ENCODE measurements at places on chromosomes 11 and 22. TPM values are rescaled to one million over a fixed set of nuclear protein-coding genes. Genes with fewer than 3 reads are reported as not detected.

GRCh38 chr11:24819006-24819405, 322.2 kb downstream of the LUZP2 start:
- peak; percentile 13 for DNase-seq
- no peak overlapping the region for H3K4me3 ChIP-seq

- peak; percentile 95 for DNase-seq
- H3K27ac ChIP-seq, result peak overlapping the region; percentile 32
- no peaks in the 10 kb centered on the region for H3K27me3 ChIP-seq
- no peaks in the 10 kb centered on the region for H3K36me3 ChIP-seq
Observed at GRCh38 chr22:44684506-44685383, 17.3 kb upstream of the PRR5 start.

Gene NAA40
- total RNA-seq, result 4.3 TPM

DNA sequence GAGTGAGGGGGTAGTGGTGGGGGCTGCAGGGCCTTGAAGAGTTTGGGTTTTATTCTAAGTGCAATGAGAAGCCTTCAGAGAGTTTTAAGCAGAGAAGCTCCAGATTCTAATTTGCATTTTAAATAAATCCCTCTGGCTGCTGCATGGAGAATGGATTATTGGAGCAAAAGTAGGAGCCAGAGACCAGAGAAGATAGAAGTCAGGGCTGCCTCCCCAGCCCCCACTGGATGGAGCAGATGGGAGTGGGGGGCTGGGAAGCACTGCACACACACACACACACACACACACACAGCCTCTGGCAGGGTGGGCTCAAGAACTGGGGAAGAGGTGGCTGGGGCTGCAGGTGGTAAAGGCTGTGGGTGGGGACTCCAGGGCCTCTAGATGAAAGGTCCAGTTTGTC, 75.6 kb downstream of the TSPAN18 start:
- H3K27me3 ChIP-seq, result no peaks in the 10 kb centered on the region
- no peak for DNase-seq
- H3K4me3 ChIP-seq, result no peak overlapping the region
- H3K27ac ChIP-seq, result no peak overlapping the region
- H3K4me1 ChIP-seq, result peaks cover 13% of the 10 kb centered on the region

Gene MMP1
- total RNA-seq, result 3.8 TPM

Gene SLC25A17
- total RNA-seq, result 4.6 TPM

Gene MS4A12
- not detected for total RNA-seq

DNA sequence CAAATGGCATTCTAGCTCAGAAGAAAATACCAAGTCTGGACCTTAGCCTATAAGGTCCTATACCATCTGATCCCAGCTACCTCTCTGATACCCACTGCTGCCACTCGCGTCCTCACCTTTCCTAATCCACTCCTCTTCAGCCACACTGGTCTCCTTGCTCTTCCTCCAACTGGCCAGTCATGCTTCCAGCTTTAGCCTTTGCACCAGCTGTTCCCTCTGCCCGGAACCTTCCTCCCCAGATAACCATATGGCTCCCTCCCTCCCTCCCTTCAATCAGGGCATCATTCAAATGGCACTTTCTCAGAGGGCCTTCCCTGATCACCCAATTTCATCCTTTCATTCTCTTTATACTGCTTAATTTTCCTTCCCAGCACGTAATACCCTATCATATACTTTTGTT, 67.9 kb downstream of the KCNC1 start:
- H3K36me3 ChIP-seq, result no peaks in the 10 kb centered on the region
- no peak for DNase-seq
- H3K4me1 ChIP-seq, result no peaks in the 10 kb centered on the region
- H3K27ac ChIP-seq, result no peak overlapping the region

DNA sequence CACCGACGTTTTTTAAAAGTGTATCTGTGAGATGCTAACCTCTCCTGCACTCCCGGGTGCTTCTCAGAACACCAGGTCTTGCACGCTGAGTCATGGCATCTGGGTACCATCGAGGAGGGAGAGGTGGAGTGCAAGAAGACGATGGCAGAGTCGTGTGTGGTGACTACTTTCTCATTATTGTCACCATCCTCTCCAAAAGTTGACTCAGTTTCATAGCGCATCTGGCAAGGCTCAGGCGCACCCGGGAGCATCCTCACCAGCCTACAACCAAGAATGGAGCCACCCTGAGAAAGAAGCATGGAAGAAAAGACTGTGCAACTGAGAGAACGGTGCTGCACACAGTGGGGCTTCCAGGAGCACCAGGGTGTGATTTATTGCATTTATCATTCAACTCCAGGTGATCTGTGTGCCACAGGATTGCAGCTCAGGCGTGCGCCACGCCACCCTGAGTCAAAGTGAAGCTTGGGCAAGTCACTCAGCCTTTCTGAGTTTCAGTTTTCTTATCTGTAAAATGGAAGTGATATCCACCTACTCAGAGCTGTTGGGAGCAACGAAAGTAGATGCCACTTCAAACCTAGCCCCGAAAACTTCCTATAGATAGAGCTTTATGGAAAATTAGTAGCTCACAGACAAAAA, 65.4 kb downstream of the LINC01488 start:
- no peak overlapping the region for H3K4me3 ChIP-seq
- DNase-seq, result no peak
- no peaks in the 10 kb centered on the region for H3K36me3 ChIP-seq
- H3K4me1 ChIP-seq, result no peaks in the 10 kb centered on the region
- H3K27ac ChIP-seq, result no peak overlapping the region
- H3K27me3 ChIP-seq, result peaks cover 26% of the 10 kb centered on the region

DNA sequence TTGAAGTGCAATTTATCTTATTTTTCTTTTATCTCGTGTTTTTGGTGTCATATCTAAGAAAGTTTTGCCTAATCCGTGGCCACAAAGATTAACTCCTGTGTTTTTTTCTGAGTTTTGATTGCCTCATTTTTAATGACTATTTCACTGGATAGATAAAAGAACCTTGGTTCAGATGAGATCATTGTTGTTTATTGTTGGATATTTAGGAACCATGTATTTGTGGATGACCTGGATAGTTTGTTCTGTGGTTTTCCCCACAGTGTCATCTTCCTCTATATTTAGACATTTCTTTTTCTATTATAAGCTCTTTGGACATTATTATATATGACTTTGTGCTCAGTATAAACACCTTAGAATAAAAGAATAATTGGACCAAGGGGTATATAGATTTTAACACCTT, 37.2 kb downstream of the PPP6R3 start:
- H3K27me3 ChIP-seq, result no peaks in the 10 kb centered on the region
- H3K36me3 ChIP-seq, result no peaks in the 10 kb centered on the region
- peaks cover 31% of the 10 kb centered on the region for H3K4me1 ChIP-seq
- no peak overlapping the region for H3K27ac ChIP-seq

DNA sequence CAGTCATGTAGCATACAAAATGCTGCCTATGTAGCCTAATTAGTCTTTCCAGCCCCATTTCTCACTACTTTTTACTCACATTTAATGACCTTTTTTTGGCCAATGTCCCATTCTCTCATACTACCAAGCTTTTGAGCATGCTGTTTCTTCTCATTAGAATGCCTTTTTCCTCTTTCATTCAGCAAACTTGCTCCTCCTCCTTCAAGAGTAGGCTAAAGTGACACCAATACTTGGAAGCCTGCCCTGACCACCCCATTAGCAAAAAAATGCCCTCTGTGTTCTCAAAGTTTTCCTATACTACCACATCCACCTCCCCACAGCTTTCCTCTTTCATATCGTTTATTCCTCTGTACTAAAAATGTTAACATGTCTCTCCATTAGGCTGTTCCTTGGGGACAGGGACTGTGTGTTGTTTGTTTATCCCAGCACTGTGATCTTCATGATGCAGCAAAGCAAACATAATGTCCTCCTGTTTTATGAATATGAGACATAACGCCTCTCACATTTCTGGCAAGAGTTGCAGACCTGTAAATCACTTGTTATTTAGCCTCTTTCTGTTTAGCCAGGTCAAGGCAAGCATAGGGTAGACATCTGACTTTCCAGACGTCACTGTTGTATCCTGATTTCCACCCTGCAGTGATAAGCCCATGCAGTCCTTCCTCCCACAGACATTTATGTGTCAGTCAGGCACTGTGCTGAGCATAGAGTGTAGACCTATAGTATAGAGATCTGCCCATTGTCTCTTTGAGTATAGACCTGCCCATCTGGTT, 62.0 kb upstream of the UCP3 start:
- peak; percentile 9 for DNase-seq
- H3K27me3 ChIP-seq, result no peaks in the 10 kb centered on the region
- H3K36me3 ChIP-seq, result peaks cover 36% of the 10 kb centered on the region
- H3K4me1 ChIP-seq, result peaks cover 4% of the 10 kb centered on the region

Gene MEI1
- total RNA-seq, result not detected

All from stomach (tissue), 19 donors.